GM04504 (cell line): ENCODE measurements at places on chromosomes 7 and 10.

DNA sequence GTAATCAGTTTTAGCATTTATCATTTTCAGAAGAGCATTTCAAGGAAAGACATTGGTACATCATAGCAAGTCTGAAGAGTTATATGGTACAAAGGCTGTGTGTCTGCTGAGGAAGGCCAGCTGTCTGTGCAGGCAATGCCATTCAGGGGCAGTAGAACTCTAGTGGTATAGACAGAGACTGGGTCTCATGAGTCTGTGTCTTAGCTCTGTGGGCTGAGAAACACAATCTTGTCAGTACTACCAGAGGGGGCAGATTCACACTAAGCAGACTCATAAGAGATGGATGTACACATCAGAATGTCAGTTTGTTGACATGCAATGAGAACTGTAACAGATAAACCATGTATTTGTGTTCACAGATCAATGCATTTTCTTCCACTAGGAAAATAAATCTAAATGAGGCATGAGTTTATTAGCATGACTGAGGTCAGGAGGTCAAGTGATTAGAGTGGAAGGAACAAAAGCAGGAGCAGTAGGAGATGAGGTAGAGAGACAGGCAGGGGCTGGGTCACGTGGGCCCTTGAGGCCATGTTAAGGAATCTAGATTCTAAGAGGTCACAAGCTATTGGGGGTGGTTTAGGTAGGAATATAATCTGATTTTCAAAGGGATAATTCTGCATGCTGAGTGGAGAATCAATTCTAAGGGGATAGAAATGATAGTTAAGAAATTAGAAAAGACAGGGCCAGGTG is 7.5 kb upstream of the GGCT start:
- no peak for DNase-seq

GRCh38 chr10:92573798-92574547 is at the start of gene IDE:
Gene IDE, minus strand, starts transcription at chr10:92574093. Its CDS starts 74 bp downstream, at chr10:92574019.
- peak; percentile 69 for DNase-seq

DNA sequence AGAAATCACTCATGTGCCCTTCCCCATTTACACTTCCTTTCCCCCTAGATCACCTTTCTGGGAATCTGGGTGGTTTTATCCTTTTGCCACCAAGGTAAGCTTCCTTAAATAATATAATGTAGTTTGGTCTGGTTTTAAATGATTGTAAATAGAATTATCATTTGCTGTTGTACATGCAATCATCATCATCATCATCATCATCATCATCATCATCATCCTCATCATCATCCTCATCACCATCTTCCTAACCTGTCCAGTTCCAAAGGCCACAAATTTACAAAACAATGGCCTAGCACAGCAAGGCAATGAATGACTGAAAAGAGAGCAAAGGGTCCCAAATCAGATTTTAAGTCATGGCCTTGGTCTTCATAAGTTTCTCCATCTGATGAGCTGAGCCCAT is 329.7 kb downstream of the PLXNA4 start:
- DNase-seq = no peak

GRCh38 chr7:128918016-128918665 is 7.6 kb upstream of the KCP start:
- no peak for DNase-seq

- no peak for DNase-seq
These were observed 87.9 kb downstream of the CUX1 start for GRCh38 chr7:101905203-101905865.

DNA sequence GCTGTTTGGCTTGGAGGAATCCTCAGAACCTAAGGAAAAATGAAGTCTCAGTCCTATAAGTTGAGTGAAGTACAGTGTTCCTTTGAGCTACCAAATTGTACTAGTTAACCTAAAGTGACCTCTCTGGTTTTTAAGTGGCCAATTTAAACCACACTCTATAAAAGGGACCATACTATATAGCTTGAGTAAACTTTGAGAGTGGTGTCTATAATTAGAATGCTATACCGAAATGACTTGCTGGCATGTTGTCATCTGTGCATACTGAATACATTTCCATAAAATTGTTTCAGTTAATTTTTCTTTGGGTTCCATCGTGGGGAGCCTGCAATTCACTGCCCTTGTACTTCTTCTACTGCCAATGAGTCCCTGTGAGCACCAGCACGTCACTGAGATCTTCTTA is 151.1 kb downstream of the DKK1 start:
- DNase-seq = no peak
